ENCODE measurements at places on chromosomes 6 and 20.

DNA sequence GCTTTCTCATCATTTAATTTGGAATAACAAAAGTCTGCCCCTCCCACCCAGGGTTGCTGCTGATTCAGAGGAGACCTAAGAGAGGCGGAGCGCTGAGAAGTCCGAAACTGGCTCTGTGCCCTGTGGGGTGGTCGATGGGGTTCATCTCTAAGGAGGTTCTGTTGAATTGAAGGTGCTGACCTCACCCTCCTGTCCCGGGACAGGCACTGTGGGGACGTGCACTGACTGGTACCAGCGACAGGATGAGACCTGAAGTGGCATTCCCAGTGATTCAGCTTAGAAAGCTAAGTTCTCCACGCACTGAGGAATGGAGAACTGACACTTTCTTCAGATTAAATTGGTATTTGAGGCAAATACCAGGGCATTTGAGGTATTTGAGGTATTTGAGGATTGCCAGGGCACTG, 1.3 kb downstream of the GUCA1B start:
- DNase-seq, result no peak

GRCh38 chr20:23371496-23371895, 9.5 kb downstream of the GZF1 start:
- no peak for DNase-seq

DNA sequence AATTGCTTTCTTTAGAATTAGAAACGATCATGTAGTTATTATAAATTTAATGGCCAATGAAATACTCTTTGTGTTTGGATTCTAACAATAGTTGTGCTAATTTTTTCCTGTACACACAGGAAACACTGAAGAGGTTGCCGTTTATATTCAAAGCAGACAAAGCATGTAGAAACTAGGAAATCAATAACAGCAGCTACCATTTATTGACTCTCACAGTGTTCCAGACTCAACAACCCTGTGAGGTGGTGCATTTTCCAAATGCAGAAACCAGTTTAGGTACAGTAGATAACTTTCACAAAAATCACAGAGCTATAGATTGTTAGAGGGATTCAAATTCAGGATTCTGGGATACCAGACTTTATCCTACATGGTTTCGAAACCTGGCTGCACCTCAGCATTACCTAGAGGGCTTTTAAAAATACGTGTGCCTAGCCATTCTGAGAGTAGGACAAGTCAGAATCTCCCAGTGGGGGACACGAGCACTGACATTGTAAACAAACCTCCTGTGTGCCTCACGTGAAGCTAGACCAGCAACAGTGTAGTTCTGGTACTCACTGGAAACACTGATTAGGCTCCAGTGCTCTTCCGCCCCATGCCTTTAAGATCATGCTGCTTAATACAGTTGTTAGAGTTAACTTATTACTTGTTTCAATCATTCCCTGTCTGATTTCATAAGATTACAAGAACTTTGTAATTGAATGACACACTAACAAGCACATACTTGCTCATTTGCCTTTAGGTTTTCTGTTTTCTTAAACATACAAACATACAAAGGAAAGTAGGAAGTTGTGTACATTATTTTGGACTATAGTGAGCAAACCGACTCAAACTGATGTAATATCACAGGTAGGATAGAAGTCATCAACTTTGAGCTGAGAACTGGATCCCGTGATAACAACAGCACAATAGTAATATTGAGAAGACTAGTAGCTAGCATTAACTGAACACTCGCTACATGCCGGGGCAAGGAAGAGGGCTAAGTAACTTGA, 65.8 kb downstream of the MAP3K4 start:
- no peak for DNase-seq

GRCh38 chr6:45371924-45372573, 5.7 kb downstream of the SUPT3H start:
- no peak for DNase-seq

DNA sequence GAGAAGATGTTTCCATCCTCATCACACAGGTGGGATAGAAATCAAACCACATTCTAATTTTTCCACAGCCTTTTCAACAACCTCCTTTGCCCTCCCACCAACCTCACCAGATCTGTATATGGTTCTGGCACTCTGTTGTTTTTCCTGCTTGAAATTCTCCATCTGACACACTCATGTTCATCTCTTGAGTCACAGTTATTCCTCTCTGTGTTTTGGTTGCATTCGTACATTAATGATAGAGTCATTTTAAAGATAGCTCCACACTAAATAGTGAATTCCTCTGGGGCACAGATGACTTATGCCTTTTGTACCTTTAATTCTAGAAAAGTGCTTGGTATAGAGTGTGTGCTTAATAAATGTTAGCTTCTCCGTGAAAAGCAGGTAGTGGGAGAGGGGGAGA, 1.4 kb upstream of the GCLC start:
- no peak for DNase-seq

DNA sequence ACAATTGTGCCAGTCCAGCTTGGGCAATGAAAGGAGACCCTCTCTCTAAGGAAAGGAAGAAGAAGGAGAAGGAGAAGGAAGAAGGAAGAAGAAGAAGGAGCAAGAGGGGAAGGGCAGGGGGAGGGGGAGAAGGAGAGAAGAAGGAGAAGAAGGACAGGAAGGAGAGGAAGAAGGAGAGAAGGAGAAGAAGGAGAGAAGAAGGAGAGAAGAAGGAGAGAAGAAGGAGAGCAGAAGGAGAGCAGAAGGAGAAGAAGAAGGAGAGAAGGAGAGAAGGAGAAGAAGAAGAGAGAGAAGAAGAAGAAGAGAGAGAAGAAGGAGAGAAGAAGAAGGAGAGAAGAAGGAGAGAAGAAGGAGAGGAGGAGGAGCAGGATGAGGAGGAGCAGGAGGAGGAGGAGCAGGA, 22.5 kb upstream of the DEFB116 start:
- no peak for DNase-seq

GRCh38 chr6:36852481-36853147, 13.4 kb upstream of the CPNE5 start:
- DNase-seq, result no peak

GRCh38 chr6:31805939-31806469, 762 bp downstream of the LSM2 start:
- DNase-seq, result no peak

DNA sequence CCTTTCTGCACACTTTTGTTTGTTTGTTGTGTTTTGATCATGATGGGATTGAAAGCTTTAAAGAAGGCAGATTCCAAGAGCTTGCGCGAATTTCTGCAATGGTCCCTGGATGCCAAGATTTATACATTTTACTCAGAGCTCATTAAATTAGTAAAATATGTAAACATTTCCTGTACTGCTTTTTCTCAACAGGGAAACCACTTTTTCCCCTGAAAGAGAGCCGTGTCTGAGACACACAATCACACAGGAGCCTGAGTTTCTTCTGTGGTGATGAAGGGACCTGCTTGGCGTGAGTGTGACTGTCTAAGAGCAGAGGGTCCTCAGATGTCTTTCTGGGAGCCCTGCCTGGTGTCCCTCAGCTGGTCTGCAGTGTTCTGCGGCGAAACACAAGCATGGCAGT, 12.1 kb upstream of the TAGAP start:
- DNase-seq, result no peak

- DNase-seq, result peak; percentile 27
These were observed 1.4 kb downstream of the AKIRIN2 start for GRCh38 chr6:87700397-87701343.

- DNase-seq, result no peak
These were observed 20.1 kb downstream of the TOP1 start for GRCh38 chr20:41048461-41049301.

DNA sequence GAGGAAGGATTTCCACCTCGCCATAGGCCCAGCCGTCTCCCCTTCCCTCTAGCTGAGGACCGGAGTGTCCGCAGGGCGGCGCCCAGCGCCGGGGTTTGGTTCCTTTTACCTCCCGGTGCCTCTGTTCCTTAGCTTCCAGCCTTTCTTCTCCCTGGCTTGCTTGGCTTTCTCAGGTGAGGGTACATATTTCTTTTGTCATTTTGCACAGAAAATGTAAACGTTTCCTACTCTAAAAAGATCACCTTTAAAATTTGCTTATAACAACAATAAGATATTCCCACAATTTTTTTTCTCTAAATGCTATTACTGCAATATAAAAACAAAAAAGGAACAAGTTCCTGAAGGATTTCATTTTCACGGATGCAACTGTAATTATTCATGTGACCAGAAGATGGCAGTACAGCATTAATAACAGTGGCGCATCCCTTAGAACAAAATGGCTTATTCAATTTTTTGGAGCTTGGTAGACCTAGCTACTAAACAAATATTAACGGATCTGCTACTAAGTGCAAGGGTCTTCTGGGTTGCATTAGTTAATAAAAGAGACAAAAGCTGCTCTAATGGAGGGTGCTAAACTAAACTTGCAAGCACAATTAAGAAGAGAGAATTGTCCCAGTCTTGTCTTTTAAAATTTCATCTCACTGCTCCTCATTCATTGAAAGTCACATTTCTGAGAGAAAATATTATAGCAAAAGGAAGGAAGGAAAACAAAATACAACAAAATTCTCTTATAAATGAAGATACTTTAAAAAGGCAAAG, 172.9 kb downstream of the ADGRG6 start:
- no peak for DNase-seq

DNA sequence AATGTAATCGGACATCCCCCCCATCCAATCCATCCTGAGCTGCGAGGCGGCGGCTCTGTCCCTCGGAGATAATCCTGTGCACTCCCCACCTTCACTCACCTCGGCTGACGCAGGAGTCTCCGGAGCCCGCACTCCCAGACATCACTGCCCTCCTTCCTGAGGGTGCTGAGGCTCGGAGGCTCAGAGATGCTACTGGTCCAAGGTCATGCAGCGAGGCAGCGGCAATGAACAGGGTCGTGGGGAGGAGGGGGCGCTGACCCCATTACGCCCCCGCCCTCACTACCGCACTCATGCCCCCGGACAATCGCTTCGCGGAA, 485 bp downstream of the ADISSP start:
- DNase-seq, result no peak

GRCh38 chr6:24743265-24743943, 24.4 kb upstream of the C6orf62 start:
- DNase-seq, result no peak

DNA sequence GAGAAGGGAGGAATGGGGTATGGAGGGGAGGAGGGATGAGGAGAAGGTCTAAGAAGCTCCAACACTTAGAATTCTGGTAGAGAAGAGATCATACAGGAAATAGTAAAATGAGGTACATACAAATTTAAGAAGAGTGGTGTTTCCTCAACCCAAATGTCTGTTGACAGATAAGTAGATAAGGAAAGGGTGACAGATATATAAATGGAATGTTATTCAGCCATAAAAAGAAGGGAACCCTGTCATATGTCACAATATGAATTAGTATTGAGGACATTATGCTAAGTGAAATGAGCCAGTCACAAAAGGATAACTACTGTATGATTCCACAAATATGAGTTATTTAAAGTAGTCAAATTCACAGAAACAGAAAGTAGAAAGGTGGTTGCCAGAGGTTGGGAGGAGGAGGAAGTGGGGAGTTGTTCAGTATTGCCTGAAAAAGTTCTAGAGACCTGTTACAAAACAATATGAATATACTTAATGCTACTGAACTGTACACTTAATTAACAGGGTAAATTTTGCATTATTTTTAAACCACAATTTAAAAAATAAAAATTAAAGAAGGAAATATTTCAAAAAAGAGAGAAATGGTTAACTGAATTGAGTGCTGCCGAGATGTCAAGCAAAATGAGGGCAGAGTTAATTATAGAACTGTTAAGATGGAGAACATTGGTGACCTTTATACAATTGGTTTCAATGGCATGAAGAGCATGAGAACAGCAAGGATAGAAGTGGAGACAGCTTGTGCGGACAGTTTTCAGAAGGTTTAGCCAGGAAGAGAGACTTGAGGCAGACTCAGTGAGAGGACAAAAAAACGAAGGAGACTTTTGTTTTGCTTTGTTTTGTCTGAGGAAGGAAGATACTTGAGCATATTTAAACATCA, 47.6 kb upstream of the ADGRF4 start:
- DNase-seq, result no peak

- no peak for DNase-seq
These were observed 14.2 kb upstream of the CALHM5 start for GRCh38 chr6:116497113-116497676.

- no peak for DNase-seq
These were observed 174.3 kb downstream of the TFAP2B start for GRCh38 chr6:50992704-50993625.

DNA sequence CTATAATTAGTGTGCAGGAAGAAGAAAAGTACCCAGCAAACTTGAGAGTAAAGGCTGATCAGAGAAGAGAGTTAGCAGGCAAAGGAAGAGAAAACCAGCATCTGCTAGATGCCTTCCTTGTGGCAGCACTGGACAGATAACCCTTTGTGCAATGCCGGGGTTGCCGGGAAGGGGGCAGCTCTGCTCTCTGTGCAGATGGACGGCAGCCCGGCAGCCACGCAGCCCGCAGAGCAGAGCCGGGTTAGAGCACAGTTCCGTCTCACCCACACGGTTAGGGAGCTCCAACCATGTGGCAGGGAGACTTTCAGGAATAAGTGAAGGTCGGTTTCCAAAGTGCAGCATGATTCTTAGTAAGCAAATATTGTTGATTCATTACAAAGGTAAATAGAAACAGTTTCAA, 80.0 kb upstream of the RPS6KA2 start:
- DNase-seq, result peak; percentile 66

DNA sequence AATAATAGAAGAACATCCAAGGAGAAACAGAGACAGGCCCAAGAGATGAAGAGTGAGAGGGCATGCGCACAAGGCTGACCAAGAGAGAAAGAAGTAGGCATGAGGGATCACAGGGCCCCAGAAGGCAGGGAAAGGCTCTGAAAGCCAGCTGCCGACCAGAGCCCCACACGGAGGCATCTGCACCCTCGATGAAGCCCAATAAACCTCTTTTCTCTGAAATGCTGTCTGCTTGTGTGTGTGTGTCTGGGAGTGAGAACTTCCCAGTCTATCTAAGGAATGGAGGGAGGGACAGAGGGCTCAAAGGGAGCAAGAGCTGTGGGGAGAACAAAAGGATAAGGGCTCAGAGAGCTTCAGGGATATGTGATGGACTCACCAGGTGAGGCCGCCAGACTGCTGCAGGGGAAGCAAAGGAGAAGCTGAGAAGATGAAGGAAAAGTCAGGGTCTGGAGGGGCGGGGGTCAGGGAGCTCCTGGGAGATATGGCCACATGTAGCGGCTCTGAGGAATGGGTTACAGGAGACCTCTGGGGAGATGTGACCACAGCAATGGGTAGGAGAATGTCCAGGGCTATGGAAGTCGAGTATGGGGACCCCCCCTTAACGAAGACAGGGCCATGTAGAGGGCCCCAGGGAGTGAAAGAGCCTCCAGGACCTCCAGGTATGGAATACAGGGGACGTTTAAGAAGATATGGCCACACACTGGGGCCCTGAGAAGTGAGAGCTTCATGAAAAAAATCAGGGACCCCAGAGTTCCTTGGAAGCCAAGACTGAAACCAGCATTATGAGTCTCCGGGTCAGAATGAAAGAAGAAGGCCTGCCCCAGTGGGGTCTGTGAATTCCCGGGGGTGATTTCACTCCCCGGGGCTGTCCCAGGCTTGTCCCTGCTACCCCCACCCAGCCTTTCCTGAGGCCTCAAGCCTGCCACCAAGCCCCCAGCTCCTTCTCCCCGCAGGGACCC, 981 bp upstream of the TNF start:
- DNase-seq, result no peak

GRCh38 chr6:47665112-47665511, 33.3 kb upstream of the ADGRF4 start:
- DNase-seq, result no peak

Measured in substantia nigra (tissue), 51 donors.